ENCODE measurements at places on chromosomes 4 and X.

GRCh38 chrX:125826774-125827451 lies 339.2 kb downstream of the DCAF12L2 start:
- no peak for DNase-seq

DNA sequence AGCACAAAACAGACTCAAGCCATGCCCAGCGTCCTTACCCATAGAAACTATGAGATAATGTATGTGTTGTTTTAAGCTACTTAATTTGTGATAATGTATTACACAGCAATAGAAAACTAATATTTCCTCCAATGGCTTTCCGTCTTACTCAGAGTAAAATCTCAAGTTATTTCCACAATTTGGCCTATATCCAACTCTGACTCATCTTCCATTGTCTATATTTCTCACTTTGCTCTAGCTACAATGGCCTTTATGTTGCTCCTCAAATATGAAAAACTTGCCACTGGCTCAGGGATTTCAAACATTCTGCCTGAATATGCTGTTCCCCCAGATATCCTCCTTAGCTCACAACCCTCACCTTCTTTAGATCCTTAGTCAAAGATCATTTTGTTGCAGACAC lies 31.6 kb downstream of the IQCM start:
- DNase-seq: no peak

- no peak for DNase-seq
Observed at GRCh38 chrX:147875866-147876596, 35.7 kb upstream of the FMR1 start.

DNA sequence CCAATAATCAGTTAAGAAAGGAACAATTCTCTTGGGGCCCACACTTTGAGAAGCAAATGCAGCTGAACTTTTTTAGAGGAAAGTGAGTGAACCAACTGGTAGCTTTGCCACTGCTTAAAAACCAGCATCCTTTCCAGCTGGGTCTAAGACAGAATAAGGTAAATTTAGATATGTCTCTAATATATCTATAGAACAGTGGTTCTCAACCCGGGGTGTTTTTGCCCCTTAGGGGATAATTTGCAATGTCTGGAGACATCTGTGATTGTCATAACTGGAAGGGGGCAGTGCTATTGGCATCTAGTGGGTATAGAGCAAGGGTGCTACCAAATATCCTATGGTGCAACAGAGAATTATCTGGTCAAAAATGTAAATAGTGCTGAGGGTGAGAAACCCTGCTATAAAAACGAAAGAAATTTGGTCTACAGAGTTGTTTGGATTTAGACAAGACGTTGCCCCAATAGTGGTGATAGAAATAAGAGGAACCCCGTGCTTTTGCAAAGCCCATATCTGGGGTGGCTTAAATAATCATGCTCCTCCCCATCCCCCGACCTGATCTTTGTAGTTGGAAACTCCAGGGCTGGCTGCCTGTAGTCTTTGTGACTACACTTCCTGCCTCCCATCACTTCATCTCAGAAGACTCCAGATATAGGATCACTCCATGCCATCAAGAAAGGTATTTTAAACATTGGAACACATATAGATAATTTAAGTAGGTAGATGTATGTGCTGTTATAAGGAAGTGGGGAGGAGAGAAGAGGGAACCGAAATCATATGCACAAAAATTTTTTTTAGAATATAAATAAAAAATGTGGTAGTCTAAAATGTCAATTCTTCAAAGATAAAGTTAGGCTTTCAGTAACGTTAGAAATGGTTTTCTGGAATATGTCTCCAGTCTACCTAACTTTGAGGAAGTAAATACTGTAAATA lies at the start of gene TLR7:
TLR7 (plus strand) TSS at position 622 of the 927 bp plus-strand sequence. CDS start 507 bp downstream, outside the sequence.
- no peak for DNase-seq

GRCh38 chr4:33940281-33940680 lies 2304.0 kb downstream of the ARAP2 start:
- DNase-seq: no peak

GRCh38 chr4:20591571-20591970 lies 108.7 kb upstream of the PACRGL start:
- DNase-seq: no peak

Measured in retina (tissue), 1 donor.